Eye (tissue), 1 donor: ENCODE measurements at places on chromosomes 16 and 17.

DNA sequence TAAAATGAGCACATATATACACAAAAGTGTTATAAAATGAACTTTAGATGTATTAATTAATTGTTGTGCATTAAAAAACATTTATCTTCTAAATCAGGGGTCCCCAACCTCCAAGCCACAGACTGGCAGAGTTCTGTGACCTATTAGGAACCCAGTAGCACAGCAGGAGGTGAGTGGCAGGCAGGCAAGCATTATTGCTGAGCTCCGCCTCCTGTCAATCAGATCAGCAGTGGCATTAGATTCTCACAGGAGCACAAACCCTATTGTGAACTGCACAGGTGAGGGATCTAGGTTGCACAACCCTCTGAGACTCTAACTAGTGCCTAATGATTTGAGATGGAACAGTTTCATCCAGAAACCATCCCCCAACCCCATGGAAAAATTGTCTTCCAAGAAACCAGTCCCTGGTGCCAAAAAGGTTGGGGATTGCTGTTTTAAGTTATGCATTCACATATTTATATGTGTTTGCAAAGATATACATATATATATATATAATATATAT is 583.7 kb downstream of the KCNJ2 start:
- DNase-seq = no peak

DNA sequence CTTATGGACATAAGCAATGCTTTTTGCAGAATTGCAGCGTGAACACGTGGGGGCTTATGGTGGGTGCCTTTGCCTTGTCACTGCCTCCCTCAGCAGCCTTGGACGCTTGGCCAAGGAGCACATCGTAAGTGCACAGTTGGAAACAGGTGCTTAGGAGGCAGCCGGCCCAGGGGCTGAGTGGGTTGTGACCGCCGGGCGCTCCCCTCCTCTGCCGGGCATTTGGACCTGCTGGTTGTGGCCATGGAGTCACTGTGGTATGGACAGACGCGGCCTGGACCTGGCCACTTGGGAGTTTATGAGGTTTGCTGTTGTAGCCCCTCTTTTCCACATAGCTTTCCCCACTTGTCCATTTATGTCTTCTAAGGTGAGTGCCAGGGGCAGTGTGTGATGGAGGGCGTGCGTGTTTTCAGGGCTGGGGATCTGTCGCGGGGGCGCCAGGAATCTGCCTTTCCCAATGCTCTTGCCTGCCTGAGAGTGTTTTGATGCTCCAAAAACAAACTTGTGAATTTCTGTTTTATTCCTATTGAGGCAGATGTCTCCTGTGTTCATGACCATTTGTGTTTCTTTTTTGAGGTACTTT is 49.2 kb downstream of the PDPK1 start:
- DNase-seq = no peak

DNA sequence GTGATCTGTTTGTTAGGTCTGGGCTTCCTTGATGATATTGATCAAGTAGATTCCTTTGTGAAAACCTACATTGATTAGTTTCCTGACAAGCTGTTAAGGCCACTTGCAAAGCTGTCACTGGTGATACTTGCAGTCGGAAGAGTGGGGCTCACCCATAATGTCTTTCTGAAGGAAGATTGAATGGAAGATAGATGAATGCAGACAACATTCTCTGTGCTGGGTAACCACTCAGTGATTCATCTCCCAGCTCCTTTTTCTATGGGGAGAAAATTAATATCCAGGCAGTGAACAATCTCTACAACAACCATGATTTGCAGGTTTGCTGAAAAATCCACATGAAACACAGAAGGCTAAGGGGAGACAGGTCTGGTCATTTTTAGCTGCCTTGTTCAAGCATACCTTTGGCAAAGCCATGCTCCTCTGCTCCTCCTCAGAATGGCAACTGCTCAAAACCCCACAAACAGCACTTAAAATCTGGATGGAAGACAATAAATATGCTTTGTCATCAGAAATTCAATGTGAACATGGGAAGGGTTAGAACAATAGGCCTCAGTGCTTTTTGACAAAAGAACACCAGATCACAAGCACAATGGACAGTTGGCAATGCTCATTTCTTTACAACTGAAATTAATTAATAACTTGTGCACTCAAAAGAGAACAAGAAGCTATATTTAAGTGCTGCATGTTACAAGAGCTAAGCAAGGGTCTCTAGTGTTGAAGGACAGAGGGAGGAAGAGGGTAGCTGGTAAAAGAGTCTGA is 495.4 kb downstream of the TOX3 start:
- DNase-seq = peak; percentile 32

DNA sequence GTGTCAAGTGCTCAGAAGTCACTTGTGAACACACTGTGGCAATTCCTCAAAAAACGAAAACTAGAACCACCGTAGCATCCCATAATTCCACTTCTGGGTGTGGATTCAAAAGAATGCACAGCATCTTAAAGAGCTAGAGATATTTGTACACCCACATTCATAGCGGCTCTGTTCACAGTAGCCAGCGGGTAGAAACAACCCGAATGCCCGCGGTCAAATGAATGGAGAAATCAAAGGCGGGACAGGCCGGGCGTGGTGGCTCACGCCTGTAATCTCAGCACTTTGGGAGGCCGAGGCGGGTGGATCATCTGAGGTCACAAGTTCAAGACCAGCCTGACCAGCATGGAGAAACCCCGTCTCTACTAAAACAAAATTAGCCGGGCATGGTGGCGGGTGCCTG is 337.5 kb downstream of the SEC14L1 start:
- no peak for DNase-seq

DNA sequence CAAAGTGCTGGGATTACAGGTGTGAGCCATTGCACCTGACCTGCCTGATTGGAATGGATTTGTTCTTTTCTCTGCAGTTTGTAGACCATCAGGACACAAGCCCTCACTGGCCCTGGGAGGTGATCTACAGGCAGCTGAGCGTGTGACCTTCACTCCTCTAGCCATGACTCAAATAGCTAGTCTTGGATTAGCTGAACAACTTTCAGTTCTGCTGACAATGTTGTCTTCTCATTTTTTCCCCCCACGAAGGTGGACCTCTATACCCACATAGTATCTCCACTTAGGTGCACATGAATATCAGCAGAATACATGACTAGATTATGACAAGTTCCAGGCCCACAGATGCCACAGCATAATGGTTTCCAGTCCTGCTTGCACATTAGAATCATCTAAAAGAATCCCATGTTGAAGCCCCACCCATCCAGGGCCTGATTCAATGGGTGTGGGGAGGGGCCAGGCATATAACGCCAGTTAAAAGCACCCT is 36.8 kb downstream of the HS3ST3B1 start:
- no peak for DNase-seq

DNA sequence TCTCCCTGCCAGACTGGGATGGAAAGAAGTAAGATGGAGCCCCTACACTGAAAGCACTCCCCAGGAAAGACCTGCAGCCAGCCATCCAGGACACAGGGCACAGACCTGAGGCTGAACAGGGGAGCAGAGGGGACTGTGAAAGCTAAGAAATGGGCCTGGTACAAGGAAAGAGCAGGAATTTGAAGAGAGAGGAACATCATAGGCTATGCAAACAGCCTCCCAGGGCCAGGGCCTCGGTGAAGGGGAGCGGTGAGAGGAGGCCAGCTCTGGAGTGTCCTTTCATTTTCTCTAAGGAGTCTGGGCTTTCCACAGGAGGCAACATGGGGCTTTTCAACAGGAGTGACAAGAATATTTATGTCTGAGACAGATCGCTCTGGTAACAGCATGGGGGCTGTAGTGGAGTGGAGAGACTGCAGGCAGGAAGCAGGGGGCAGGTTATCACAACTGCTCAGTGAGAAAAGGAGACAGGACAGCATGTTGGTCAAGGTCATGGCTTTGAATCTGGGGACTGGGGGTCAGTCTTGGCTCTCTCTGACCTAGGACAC is 50.1 kb downstream of the TOM1L2 start:
- peak; percentile 51 for DNase-seq

DNA sequence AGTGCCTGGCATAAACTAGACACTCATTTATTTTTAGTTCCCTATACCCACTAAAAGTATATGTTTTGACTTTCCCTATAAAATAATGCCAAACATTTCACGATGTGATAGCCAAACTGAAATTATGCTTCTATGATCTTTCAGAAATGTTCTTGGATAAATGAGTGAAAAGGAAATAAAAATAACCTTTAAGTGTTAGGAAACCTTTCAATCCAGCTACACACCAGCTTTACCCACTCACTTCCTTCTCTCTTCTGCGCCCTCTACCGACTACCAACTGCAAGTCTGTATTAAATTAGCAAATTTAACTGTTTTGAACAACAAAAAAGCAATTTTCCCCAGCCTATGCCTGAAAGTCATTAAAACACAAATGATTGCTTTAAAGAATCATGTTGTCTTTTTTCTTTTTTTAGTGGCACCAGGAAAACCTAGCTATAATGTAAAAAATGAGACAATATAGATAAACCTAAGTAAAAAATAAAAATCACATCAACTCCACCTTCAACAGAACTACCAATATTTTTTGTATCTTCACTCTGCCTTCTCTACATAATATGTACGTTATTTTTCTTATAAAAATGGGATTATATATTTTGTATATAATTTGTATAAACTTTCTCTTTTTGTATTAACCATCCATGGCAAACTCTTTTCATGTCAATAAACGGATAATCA is 13.2 kb upstream of the TMEM100 start:
- DNase-seq = peak; percentile 66

GRCh38 chr16:27611340-27611739 is 61.4 kb downstream of the KATNIP start:
- DNase-seq = no peak

DNA sequence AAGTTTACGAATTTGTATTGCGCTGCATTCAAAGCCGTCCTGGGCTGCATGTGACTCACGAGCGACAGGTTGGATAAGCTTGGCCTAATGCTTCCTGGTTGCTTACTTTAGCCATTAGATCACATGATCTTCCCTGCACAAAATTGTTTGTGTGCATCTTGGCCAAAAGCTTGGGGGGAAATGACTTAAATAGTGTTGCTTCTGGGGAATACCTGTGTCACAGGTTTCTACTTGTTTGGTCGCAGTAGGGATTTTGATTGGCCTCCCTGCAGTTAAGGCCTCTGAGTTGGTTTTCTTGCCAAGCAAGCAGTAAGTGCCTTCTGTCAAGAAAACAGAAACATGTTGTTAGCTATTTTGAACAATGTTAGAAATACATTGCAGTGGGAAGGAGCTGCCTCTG is 39.6 kb upstream of the DUSP14 start:
- peak; percentile 24 for DNase-seq

DNA sequence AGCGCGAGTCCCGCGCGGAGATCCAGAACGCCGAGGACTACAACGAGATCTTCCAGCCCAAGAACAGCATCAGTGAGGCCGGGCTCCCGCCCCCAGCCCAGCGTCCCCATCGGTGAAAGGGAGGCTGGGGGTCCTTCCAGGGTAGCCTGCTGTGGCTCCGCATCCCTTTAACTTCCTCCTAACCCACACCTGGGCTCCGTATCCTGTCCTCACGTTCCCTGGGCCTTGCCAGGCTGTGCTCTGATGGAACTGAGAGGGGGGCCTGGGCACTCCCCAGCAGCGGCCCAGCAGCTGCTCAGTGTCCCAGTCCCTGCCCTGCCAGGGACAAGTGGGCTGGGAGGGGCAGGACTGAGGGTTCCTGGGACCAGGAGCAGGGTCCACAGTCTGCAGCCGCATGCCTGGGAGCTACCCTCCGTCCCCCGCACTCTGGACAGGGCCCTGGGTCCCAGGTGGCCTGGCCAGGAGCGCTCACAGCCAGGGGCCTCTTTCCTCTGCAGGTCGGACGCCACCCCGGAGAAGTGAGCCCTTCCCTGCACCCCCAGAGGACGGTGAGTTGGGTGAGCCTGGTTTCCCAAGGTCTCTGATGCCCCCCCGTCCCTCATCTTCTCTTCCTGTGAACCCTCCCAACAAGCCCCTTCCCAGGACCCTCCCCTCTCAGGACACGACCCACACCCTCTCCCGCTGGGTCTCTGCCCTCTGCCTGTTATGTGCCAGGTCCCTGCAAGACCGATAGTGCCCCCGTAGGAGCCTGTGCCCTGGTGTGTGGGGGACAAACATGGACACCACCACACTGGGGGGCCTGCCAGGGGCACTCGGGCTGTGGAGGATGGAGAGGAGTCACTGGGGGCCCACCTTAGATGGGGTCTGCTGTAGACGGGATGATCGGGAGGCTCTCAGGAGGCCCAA is 18.1 kb downstream of the KATNB1 start:
- no peak for DNase-seq

GRCh38 chr17:50511058-50511457 is 2.8 kb downstream of the MYCBPAP start:
- no peak for DNase-seq

- peak; percentile 93 for DNase-seq
Measured at GRCh38 chr17:57518587-57519581, 226.2 kb downstream of the CCDC182 start.

- no peak for DNase-seq
Measured at GRCh38 chr17:12548558-12548957, 117.1 kb upstream of the MYOCD start.

GRCh38 chr17:65156835-65157565 is 19.8 kb downstream of the RGS9 start:
- no peak for DNase-seq

DNA sequence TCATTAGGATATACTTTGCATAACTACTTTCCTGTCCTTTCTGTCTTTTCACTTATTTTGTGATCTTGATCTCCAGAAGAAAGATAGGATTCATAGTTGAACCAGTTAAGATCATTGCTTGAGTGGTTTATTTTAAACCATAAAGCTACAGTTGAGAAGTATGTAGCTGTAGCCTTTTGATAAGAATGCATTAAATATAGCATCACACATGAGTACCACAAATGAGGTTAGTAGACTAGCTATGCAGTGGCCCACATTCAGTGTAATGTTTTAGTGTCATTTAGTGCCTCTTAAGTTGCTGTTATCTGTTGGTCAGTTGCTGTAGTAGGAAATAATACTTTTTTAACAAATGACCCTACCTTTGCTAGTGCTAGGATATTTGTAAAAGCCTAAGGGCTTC is 1.3 kb downstream of the NLK start:
- DNase-seq = no peak

DNA sequence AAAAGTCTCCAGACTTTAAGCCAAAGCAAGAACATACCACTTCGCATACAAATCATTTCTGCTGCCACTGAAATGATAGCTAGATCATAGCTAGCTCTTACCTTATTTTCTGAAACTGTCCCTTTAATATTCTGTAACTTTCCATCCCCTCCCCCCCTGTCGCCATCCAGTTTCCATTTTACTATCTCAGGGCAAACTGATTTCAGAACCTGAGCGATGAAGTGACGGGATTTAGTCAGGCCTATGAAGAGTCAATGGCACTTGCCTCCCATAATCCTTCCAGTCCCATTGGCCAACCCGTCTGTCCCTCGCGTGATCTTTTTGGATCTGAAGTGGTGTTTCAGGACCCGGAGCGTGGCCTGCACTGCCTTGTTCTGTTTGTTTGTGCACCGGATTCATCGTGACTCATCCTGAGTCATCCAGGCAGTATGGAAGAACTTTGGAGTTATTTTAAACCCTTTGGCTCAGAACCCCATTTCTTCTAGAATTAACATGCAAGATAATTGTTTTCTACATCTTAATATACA is 199.8 kb upstream of the CHMP6 start:
- DNase-seq = no peak

- DNase-seq = no peak
Measured at GRCh38 chr16:66115373-66115772, 251.1 kb upstream of the CDH5 start.

DNA sequence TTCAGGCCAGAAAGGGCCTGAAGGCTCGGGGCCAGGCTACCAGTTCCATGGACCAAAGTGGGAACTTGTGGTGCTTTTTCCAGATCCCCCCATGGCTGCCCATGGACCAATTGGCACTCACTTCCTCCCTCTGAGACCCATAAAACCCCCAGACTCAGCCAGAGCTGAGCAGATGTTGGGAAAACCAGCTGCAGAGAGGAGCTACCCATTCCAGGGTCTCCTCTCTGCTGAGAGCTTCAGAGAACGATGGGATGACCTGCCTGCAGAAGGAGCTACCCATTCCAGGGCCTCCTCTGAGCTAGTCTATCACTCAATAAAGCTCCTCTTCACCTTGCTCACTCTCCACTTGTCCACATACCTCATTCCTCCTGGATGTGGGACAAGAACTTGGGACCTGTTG is 52.2 kb upstream of the MED9 start:
- no peak for DNase-seq
